ENCODE measurements at places on chromosomes 4 and X. TPM values are rescaled to one million over a fixed set of nuclear protein-coding genes. Genes with fewer than 3 reads are reported as not detected.

DNA sequence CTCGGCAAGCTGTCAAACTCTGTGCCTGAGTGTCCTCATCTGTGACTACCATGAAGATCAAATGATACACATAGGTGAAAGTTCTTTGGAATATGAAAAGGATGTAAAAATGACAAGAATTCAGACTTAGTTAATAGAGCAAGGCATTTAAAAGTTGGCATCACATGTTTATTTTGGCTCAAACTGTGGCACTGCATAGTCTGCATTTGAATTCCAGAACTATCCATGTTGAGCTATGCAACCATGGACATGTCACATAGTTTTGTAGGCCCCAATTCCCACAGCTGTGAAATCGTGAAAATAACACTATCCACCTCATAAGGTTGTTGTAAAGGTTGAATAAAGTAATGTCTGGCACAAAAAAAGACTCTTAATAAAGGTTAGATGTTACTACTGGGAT lies 33.9 kb downstream of the AFF2 start:
- no peaks in the 10 kb centered on the region for H3K27me3 ChIP-seq
- no peaks in the 10 kb centered on the region for H3K36me3 ChIP-seq

- H3K4me3 ChIP-seq: no peak overlapping the region
- no peak for DNase-seq
- H3K27me3 ChIP-seq: peaks cover 22% of the 10 kb centered on the region
- no peak overlapping the region for H3K27ac ChIP-seq
These were observed 337.3 kb upstream of the DIPK2B start for GRCh38 chrX:45537936-45538335.

GRCh38 chr4:57318703-57319102 lies 208.5 kb upstream of the IGFBP7 start:
- no peaks in the 10 kb centered on the region for H3K36me3 ChIP-seq
- H3K27ac ChIP-seq: no peak overlapping the region

The AKAP14 gene
- not detected for total RNA-seq

The ATP8A1 gene
- total RNA-seq: 19.7 TPM

GRCh38 chr4:121551271-121551670 lies 145.5 kb downstream of the ANXA5 start:
- H3K4me1 ChIP-seq: no peaks in the 10 kb centered on the region
- peaks cover 12% of the 10 kb centered on the region for H3K27me3 ChIP-seq
- no peak overlapping the region for H3K27ac ChIP-seq
- H3K36me3 ChIP-seq: no peaks in the 10 kb centered on the region
- DNase-seq: no peak

DNA sequence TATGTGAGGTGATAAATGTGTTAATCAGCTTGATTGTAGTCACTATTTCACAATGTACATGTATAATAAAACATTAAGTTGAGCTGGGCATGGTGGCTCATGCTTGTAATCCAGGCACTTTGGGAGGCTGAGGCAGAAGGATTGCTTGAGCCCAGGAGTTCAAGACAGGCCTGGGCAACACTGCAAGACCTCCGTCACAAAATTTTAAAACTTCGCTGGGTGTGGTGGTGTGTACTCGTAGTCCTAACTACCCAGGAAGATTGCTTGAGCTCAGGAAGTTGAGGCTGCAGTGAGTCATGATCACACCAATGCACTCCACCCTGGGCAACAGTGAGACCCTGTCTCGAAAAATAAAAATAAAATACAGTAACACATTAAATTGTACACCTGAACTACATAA lies 20.1 kb downstream of the LYAR start:
- H3K27me3 ChIP-seq: no peaks in the 10 kb centered on the region
- H3K4me3 ChIP-seq: no peak overlapping the region
- DNase-seq: no peak
- H3K27ac ChIP-seq: no peak overlapping the region
- H3K4me1 ChIP-seq: peaks cover 7% of the 10 kb centered on the region

DNA sequence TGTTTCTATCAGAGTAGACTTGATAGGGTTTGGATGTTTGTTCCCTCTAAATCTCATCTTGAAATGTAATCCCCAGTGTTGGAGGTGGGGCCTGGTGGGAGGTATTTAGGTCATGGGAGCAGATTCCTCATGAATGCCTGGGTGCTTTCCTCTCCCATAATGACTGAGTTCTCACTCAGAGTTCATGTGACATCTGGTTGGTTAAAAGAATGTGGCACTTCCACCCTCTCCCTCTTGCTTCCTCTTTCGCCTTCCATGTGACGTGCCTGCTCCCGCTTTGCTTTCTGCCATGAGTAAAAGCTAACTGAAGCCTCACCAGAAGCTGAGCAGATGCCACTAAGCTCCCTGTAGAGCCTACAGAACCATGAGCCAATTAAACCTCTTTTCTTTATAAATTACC lies 47.3 kb upstream of the SRPX start:
- H3K36me3 ChIP-seq: no peaks in the 10 kb centered on the region
- peaks cover 5% of the 10 kb centered on the region for H3K4me1 ChIP-seq
- no peak for DNase-seq
- no peak overlapping the region for H3K4me3 ChIP-seq
- no peaks in the 10 kb centered on the region for H3K27me3 ChIP-seq
- no peak overlapping the region for H3K27ac ChIP-seq

The COL4A5 gene
- not detected for total RNA-seq

Data from activated T-helper 2 cell treated with anti-CD3 and anti-CD28 coated beads, Interferon-gamma antibody, Interleukin-2, Interleukin-4, amounts not matched to agents 10 μg/mL and 5 μg/mL and 100 μg/mL, durations not matched to agents 14 hours and 24 hours and 36 hours (primary cell).